ENCODE measurements at places on chromosomes 1 and 21. TPM values are rescaled to one million over a fixed set of nuclear protein-coding genes. Genes with fewer than 3 reads are reported as not detected.

The ESRRG gene
- total RNA-seq: not detected

The NVL gene
- total RNA-seq: 18.7 TPM

The FCER1G gene
- not detected for total RNA-seq

DNA sequence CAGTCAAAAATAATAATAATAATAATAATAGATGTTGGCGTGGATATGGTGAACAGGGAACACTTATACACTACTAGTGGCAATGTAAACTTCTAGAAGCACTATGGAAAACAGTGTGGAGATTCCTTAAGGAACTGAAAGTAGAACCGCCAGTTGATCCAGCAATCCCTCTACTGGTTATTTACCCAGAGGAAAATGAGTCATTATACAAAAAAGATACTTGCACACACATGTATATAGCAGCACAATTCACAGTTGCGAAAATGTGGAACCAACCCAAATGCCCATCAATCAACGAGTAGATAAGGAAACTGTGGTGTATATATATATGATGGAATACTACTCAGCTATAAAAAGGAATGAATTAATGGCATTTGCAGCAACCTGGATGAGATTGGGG, 176.0 kb downstream of the PLPP3 start:
- no peak for DNase-seq

- DNase-seq: no peak
Measured at GRCh38 chr1:48469616-48470480, 2.2 kb downstream of the SPATA6 start.

DNA sequence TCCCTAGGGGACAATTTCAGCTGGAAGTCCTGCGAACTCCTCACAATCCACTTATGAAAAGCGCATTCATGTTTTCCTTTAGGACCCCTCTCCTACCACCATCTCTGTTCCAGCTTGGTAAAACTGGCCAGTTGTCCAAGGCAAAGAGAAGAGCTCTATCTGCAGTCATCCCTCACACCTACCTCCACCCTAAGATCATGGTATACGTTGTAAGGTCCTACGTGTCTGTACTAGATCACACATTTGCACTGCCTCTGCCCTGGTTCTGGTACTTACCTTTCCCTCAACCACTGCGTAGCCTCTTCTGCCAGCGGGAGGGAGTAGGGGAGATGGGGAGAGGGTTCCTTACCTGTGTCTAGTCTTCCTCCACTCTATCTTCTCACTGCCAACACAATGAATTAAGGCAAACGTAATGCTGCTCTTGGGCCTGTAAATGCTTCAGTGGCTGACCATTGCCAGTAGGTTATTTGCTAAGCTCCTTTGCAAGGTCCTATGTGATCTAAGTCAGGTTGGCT, 739 bp upstream of the NUP133 start:
- DNase-seq: no peak

DNA sequence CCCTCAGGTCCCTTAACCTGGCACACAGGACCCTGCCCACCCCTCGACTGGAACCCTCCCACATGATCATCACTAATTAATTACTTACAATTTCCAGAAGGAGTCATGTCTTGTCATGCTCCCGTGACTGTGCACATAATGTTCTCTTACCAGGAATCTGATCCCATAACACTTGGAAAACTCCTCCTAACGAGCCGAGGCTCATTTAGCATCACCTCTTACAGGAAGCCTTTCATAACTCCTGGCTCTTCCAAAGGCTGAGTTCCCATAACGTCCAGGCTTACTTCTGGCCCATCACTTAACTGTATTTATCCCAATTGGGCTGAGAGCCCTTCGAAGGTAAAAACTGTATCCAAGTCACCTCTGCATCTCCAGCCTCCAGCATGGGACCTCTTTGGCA, 147.9 kb upstream of the JUN start:
- DNase-seq: no peak

GRCh38 chr1:233261206-233261605, 34.3 kb downstream of the PCNX2 start:
- no peak for DNase-seq

- DNase-seq: no peak
Measured at GRCh38 chr1:111643696-111644095, 24.1 kb downstream of the RAP1A start.

GRCh38 chr1:97433094-97433823, 487.6 kb downstream of the DPYD start:
- no peak for DNase-seq

DNA sequence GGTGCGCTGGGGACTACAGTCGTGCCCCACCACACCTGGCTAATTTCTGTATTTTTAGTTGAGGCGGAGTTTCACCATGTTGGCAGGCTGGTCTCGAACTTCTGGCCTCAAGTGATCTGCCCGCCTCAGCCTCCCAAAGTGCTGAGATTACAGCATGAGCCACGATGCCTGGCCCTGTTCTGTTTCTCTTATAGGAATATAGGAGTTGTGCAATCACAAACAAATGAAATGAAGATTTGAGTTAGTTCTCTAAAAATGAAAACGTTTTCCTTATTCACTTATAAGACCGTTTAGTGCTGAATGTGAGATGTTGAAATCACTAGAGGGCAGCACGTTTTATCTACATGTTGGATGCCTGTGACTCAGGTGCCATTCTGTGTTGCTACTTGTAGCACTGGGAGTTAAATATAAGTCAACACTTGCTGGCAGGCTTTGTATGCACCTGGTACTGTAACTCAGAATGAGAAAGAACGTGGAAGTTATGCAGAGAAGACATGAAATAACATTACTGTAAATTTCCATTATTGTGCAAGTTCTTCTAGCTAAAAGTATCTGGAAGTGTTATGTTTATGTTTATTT, 45.8 kb downstream of the MIGA1 start:
- no peak for DNase-seq

GRCh38 chr21:44878053-44878982, 4.8 kb upstream of the PTTG1IP start:
- DNase-seq: no peak

DNA sequence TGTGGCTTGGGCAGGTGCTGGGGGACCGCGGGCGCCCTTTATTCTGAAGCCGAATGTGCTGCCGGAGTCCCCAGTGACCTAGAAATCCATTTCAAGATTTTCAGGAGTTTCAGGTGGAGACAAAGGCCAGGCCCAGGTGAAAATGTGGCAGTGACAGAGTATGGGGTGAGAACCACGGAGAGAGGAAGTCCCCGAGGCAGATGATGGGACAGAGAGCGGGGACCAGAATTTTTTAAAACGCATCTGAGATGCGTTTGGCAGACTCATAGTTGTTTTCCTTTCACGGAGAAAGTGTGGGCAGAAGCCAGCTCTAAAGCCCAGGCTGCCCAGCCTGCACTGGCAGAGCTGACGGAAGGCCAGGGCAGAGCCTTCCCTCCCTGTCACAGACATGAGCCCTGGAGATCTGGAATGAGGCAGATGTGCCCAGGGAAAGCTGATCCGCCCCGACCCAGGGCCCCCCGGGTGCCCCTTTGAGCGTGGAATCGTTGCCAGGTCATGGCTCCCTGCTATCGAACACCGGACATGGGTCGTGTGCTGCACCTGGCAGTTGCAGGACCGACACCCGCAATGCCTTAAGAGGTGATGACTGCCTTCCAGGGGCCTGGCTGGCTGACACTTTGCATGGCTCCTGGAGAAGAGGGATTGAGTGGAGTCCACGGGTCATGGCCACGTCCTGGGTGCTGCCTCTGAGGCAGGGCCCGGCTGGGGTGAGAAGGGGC, 6.5 kb upstream of the SLX9 start:
- peak; percentile 79 for DNase-seq

DNA sequence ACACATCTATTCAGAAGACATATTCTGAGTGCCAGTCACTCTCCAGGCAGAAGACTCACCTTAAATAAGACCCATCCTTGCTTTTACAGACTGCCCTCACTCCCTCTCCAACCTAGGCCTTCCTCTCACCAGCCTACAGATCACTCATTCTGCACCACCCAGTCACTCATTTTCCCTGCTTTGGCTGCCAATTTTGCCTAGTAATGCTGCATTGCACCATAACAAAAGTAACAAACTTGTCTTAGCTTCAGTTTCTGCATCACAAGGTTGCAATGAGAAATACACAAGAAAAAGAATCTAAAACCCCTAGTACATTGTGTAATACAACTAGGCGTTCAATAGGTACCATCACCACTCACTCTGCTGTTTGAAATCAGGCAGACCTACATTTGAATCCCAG, 292.4 kb downstream of the PLPP3 start:
- no peak for DNase-seq

DNA sequence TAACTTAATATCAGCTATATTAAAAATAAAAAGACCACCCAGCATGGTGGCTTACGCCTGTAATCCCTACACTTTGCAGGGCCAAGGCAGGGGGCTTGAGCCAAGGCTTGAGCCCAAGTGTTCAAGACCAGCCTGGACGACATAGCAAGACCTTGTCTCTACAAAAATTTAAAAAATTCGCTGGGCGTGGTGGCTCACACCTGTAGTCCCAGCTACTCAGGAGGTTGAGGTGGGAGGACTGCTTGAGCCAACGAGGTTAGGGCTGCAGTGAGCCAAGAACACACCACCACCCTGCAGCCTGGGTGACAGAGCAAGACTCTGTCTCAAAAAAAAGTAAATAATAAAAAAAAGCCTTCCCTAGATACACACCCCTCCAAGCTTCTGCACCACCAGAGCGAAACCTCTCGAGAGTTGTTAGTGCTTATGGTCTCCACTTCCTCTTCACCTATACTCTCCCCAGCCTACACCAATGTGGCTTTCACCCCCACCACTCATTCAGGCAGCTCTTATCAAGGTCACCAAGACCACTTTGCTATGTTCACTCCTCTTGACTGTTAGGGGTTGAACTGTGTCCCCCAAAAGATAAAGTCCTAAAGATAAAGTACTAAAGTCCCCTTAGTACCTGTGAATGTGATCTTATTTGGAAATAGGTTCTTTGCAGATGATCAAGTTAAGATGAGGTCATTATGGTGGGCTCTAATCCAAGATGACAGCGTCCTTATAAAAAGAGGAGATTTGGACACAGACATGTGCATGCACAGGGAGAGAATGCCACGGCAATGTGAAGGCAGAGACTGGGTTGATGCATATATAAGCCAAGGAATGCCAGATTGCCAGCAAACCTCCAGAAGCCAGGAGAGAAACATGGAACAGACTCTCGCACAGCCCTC, 6.8 kb upstream of the PPP1R15B start:
- DNase-seq: no peak

DNA sequence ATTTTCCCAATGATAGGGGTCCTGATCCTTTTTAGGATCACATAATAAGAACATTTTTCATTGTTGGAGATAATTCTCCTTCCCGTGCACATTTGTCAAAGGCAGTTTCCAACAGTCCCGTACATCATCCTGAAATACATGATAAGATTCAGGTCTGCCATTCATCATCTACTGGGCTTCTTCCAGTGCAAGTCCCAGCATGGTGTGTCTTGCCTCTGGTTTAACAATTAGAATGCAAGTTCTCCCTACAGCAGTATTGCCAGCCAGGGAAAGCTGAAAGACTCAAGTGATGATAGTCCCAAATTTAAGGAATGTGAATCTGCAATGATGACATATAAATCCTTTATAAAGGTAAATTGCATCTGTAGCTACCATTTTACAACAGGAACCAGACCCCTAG, 146.2 kb downstream of the DAB1 start:
- DNase-seq: no peak

DNA sequence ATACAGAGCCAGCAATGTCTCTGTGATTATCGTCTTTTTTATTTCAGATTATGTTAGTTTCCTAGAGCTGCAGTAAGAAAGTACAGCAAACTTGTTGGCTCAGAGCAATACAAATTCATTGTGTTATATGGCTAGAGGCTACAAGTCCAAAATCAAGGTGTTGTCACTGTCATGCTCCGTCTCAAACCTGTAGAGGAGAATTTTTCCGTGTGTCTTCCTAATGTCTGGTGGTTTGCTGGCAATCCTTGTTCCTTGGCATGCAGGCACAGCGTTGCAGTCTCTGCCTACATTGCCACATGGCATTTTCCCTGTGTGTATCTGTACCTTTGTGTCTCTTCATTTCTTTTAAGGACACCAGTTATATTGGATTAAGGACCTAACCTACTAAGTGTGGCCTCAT, 244.4 kb downstream of the LRRIQ3 start:
- DNase-seq: no peak

GRCh38 chr1:116763787-116764465, 9.7 kb downstream of the CD2 start:
- no peak for DNase-seq

GRCh38 chr21:31397515-31397926, 53.5 kb upstream of the TIAM1 start:
- DNase-seq: no peak

DNA sequence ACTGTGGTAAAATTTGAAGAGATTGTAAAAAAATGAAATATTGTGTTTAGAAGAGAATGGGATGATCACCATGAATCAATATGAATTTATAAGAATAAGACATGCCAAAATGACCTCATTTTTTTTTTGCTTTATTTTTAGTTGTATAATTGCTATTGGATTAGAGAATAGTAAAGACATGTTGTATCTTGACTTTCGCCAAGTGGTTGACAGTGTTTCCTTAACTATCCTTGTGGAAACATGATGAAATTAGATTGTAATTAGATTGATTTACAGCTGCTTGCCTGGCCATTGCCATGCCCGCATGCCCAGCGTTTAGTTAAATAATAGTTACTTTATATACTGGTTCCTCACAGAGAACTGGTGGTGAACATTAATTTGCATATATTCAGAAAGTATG, 154.9 kb downstream of the MAGI3 start:
- DNase-seq: no peak

DNA sequence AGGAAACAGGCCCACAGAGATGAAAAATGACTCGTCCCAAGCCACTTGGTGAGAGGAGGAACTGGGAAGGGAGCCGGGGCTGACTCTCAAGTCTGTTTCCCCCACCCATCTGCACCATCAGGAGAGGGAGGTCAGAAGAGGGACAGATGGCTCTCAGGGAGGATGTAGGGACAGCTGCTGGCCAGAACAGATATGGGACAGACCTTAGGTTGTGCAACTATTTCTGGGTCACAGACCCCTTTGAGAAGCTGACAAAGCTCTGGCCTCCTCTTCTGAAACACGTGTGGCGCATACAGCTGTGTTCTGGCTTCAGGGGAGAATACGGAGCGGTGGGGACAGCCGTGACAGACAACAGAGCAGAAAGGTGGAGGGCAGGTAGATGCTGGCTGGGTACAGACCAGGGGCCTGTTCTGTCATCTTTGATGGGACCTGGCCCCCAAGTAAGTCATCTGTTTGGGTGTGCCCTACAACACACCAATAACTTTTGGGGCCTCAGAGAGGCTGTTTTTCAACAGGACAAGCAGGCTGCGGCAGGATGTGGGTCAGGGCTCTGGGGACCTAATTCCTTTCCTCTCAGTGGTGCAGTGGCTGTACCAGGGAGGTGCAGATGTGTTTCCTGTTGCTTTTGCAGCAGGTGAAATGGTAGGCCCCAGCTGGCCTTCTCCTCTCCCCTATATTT, 7.3 kb downstream of the SH3BGRL3 start:
- no peak for DNase-seq
